Natural killer cell treated with Interleukin-12 subunit alpha and Interleukin-12 subunit beta and Interleukin-15 and Interleukin-18, amount 100 ng/mL, for 72 hours (primary cell): ENCODE measurements at places on chromosomes 2 and 18.

GRCh38 chr2:28344756-28345373 is 47.8 kb upstream of the FOSL2 start:
- no peak for DNase-seq

GRCh38 chr2:197813093-197813787 is 8.8 kb downstream of the PLCL1 start:
- no peak for DNase-seq

GRCh38 chr2:152176113-152176714 is 651 bp upstream of the STAM2 start:
- DNase-seq, result no peak

DNA sequence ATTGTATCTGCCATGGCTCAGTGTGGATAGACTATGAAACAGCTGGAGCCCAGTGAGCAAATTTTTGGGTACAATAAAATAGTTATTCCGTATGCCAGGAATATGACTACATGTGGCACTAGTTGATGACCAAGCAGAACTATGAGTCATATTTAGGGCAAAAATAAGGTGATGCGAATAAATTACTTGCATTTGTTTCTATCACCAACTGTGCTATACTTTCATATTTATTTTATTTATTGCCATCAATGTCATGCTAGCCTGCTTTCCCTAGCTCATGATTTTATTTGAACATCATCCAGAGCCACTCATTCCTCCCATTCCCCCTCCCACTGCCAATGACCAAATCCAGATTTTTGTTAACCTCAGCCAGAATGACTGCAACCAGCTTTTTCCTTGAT is 13.3 kb upstream of the FAP start:
- DNase-seq, result no peak

GRCh38 chr18:79779021-79779699 is 18.6 kb upstream of the KCNG2 start:
- DNase-seq, result peak; percentile 37

DNA sequence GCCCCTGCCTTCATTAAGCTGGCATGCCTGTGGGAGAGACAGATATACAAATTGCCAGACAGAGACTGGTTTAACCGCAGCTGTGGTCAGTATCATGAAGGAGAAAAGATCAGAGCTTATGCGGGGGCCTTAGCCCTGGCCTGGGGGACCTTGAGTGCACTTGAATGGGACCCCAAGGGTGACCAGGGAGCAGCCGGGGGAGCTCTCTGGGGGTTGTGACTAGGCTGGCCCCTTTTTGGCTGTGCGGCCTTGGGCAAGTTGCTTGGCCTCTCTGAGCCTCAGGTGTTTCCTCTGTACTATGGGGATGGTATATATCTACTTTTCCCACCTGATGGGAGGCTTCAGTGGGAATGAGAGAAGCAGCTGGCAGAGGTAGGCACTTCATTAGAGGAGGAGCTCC is 35.7 kb downstream of the INHBB start:
- no peak for DNase-seq

DNA sequence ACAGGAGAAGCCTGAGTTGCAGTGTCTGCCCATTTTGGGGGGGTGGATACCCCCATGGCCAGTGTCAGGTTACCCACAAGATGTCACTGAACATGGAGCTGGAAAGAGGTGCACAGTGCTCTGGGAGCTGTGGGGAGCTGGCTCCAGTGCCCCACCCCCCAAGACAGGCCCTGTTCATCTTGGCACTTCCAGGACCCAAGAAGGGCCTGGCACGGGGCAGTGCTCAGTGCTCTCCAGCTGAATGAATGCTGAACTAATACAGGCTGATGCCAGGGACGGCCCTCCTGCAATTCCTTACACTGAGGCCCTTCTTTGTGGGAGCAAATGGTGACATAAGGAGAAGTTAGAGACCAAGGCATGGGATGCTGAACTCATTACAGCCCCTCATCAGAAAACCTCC is 163.4 kb upstream of the GLI2 start:
- no peak for DNase-seq

DNA sequence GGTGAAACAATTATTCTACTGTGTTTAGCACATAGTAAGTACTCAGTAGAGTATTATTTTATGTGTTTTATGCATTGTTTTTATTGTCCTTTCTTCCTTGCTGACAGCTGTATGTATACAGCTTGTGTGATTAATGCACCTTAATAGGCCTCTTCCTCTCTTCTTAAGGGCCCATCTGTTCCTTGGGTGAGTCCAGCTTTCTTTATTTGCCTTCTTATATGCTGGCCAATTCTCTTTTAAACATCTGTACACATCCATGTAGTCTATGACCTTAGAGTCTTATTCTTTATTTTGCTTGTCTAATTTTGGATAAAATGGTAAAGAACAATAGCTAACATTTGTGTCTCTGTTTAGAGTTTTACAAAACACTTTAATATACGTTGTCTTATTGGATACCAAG is 333.7 kb upstream of the MEIS1 start:
- no peak for DNase-seq

DNA sequence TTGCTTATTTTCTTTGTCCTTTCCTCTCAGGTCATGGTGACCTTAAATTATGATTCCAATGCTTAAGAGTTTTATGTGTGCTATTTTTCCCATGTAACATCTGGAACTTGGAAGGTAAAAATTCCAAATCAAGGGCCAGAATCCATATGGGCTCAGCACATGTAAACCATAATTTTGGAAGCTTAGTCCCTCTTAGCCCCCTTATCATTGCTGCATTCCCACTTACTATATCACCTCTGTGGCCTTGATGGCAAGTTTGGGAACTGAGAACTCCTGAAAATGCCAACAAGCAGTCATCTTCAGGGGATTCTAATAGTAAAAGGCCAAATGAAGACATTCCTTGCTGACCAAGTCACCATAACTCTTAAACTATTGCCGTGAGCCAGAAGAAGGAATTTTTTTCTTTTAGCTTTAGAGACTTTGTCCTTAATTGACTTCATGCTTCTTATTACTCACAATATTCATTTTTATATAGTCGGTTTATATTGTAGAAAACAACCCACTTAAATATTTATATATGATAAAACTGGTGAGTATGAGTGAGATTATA is 251.4 kb downstream of the SLC8A1 start:
- no peak for DNase-seq

DNA sequence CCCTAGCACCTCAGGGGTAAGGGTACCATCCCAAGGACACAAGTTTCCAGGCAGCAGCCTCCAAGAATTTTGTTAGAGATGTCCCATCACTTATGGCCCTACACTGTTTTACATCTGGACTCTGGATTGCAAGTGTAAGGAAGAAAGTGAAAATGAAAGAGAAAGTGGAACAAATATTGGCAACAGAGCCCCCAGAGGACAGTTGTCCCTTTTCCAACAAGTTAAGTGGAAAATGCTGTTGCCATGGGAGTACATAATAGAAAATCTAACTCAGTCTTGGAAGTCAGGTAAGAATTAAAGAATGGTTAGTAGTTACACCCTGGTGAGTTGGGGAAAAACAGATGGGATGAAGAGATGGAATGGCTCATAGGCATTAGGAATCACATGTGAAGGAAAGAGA is 50.6 kb downstream of the TTC21B start:
- no peak for DNase-seq

DNA sequence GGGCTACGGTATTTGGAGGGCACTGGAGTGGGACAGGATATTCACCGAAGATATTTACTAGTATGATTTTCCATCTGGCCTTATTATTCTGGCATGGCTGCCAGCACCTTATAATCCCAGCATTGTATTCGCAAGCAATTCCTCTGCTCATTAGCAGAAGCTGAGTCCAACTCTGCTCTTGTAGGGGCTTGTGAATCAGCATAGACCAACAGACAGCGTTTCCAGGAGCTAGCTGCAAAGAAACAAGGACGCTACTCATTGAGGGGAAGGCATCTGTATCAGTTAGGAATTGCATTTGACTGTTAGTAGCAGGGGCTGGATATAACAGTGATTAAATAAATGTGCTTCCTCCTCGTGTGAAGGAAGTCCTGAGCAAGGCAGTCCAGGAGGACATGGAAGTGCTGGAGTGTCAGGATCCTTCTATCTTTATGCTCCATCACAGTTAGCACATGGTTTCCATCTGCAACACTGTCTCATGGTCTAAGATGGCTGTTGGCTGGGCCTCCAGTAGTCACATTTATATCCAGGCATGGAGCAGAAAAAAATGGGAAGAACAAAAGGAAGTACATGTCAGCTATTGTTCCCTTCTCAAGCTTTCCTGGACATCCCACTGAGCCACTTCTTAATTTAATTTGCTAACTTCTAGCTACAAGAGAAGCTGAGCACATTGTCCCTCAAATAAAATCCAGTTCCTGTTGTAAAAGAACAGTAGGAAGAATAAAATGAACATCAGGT is 214.1 kb downstream of the C1D start:
- no peak for DNase-seq

DNA sequence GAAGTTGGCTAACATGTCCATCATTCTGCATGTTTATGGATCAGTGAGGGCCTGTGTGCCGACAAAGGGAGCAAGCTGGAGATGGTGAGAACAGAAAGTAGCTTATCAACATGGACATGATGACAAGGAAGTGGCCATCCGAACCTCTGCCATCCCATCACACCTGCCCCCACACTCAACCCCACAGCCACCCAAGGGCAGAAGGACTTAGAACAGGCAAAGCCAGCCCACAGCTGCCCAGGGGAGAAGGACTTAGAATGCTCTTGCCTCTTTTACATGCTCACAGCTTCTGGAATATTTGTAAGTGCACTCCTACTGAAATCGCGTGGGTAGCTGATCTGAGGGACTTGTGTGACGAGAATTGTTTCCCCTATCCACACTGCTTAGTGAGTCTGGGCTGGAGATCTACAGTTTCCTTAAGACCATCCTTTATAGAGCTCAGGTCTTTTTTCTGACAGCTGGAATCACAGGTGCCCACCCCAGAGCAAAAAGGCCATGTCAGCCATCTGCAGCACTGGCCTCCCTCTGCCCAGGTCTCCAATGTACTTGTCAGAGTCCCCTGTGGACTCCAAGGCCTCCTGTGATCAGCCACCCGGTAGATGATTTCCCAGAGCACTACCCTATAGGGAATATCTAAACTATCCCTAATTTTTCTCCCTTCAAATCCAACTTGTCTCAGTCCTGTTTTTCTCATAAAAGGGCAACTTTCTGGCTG is 154.1 kb downstream of the SMAD7 start:
- peak; percentile 25 for DNase-seq

GRCh38 chr2:223232896-223233295 is 180.9 kb downstream of the KCNE4 start:
- no peak for DNase-seq

DNA sequence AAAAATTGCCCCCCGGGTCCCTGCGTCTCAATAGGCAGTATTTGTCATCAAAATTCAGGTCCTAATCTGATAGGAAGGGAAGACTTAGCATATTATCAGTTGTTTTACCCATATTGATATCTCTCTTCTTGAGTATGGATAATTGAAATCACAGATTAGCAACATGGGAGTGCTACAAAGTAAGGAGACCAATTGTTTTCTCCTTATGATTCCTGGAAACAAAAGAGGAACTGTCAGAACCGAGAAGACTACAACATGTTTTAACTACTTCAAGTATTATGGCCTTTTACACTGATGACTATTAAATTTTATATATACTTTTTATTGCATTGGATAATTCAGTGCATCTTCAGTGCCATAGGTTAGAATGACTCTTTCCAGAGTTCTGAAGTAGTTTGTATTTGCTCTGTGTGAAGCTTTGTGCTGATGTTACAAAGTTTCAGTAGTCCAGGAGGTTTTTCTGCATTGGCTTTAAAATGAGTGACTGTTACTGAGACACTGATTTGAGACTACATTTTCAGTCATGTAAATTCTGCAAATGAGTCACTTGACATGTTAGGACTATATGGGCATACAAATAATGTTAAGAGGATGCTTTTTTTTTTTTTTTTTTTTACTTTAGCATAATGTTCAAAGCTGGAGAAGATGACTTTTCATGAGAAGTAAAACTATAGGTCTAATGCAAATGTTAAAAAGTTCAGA is 19.7 kb upstream of the TLK1 start:
- no peak for DNase-seq

DNA sequence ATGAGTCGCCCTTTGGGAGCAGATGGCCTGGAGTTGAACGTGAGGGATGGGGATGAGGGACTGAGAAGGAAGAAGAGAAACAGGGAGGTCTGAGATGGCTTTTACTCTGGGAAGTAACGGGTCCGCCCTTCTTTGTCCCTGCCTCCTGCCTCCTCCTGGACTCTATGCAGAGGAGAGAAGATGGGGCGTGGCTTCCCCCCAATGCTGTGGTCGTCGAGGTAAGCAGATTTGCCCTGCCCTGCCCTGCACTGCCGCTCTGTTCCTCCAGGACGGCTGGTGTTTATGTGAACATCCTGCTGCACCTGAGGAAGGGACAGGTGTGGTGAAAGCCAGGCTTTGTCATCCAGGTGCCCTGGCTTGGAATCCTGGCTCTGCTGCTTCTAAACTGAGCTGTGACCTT is 13.5 kb upstream of the NTSR2 start:
- DNase-seq, result no peak

DNA sequence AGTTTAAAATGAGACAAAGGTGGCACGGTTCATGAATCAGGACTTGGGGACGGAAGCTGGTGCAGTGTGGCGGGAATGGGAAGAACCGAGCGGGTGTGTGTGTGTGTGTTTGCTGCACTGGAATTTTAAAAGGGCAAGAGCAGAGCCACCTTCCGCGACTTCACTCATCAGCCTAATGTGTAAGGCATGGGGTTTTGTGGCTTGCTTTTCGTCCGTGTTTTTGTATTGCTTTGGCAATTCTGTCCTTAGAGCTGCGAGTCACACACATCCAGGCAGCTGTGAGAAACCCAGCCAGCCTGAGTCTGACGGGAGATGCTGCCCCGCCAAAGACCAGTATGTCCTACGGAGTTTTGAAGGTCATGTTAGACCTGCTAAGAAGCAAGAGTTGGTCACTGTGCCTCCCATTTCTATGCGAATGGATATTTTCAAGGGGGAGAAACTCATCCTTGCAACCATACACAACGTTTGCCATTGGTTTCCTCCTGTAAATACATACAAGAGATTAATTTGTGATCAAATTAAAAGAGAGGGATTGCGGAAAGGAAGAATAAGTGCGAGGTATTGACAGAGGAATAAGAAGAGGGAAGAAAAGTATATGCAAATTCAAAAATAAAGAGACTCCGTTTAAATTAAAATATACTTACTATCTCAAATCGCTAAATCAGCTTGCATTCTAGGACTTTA is 665 bp upstream of the CACNB4 start:
- no peak for DNase-seq

DNA sequence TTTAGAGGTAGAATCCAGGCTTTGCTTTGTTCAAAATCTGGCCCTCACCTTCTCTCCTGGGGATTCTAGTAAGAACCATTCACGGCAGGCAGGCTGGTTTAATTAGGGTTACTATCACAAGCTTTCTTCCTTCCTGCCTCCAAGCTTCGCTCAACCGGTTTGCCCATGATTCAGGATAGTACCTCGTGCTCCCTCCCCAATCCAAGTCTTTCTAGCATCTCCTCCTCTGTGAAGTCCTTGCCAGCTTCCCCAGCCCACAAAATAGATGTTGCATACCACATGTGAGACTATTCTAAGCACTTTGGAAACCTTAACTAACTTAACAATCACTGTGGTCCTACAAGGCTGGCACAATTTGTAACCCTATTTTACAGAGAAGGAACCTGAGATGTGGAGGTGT is 135.1 kb downstream of the SOCS6 start:
- DNase-seq, result no peak

- DNase-seq, result no peak
Measured at GRCh38 chr2:16861530-16861929, 195.9 kb upstream of the CYRIA start.

GRCh38 chr2:219723311-219723710 is 95.9 kb downstream of the SLC4A3 start:
- DNase-seq, result no peak
